ENCODE measurements at places on chromosomes 12 and 14.
A peak's percentile ranks its signal among the peaks of the same experiment; 100 is the strongest.

- DNase-seq: no peak
Measured at GRCh38 chr14:38125481-38126037, 82.1 kb upstream of the SSTR1 start.

GRCh38 chr12:3453990-3454680 lies 36.9 kb upstream of the PRMT8 start:
- peak; percentile 9 for DNase-seq

DNA sequence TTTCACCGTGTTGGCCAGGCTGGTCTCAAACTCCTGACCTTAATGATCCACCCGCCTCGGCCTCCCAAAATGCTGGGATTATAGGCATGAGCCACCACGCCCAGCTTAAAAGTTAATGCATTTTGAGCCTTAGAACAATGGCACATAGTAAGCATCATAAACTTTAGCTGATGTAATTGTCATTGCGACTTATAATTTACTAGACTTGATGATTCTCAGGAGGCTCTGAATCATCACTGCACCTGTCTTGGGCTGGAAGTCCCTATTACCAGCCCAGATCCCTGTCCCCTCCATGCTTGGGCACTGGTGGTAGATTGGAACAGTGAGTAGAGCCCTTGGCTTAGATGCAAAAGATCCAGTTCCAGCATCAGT lies 26.1 kb downstream of the KMT5A start:
- DNase-seq: no peak

GRCh38 chr14:83372271-83372670 lies 1838.6 kb upstream of the SEL1L start:
- DNase-seq: no peak

GRCh38 chr14:67577909-67578749 lies 21.9 kb downstream of the PIGH start:
- no peak for DNase-seq

DNA sequence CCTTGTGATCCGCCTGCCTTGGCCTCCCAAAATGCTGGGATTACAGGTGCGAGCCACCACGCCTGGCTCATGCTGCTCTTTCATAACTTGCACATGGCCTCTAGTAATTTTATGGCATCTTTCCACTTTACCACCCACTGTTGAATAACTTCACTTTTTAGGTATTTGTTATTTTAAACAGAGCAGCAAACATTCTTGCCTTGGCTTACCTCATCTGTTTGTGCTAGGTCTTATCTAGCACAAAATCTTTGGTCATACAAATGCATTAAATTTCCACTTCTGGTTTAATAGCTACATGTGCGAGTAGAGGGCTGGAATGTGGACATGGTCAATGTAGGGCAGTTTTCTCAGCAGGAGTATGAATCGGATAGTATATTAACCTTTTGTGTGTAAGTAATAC lies 38.8 kb upstream of the ATF7IP start:
- no peak for DNase-seq
